Stimulated activated naive CD4-positive, alpha-beta T cell (primary cell): ENCODE measurements at places on chromosomes 2 and 18.

GRCh38 chr2:168371273-168372019 lies 84.6 kb upstream of the CERS6 start:
- no peak for DNase-seq

DNA sequence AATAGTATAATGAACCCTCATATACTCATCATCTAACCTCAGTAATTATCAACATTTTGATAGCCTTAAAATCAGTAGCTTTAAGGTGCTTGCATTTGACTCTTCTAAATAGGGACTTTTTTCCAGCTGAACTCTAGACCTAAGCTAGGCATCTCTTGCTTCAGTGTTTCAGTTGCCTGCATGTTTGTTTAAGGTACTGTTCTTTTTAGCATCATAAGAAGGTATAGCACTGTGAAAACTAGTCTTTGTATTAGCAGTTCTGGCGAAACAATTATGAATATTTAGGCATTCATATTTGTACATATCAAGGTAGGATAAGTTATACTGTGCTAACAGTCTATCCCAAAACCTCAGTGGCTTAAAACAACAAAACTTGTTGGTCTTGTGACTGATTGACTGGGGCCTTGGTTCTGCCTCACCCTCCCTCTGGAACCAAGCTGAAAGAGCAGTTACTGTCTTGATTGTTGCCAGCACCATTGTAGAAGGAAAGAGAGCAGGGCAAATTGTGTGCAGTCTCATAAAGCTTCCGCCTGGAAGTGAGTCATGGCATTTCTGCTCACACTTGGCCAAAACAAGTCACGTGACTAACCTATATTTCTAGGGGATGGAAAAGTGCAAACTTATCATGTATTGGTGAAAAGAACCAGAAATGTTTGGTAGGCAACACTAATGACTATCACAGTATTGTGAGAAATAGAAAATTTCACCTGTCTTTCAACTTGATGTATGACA lies 24.3 kb downstream of the GALNT1 start:
- no peak for DNase-seq

- no peak for DNase-seq
These were observed 916 bp downstream of the CETN1 start for GRCh38 chr18:581096-581495.

DNA sequence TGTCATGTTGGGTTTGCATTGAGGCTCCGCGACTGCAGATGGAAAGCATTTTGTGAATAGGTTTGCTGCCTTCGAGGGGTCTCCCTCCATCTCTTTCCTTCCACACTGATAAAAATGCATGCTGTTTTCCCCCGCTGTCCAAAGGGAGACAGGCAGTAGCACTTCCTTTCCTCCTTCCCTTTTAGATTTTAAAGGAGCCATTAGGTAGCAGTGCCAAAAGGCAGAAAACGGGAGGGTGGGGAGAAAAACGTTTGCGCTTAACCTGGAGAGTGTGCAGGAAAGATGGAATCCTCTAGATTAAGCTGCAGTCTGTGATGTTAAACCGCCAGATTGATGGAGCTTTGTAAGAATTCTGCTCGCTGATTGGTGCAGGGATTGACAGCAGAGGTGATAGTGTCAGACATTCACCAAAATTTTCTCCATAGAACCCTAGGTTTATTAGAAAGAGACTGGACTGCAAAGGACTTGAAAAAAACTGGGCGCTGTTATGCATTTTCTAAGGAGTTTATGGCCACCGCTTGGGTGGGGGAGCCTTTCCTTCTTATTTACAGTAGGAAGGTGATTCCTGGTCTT lies 688 bp downstream of the MAPRE2 start:
- no peak for DNase-seq

DNA sequence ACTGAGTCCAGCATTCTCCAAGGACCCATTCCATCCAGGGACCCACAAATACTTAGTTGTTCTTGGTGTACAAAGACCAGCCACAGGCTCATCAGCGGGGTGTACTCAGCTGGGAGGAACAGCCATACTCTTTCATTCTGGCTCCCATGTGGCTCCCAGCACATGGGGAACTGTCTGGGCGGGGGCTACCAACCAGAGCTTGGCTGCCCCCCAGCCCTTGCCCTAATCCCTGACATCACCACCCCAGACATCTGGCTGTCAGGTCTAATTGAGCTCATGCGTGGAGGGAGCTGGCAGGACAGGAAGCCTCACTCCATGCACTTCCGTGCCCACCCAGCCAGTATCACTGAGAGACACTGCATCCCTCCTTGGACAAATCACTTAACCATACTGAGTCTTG lies 283.6 kb downstream of the DYSF start:
- no peak for DNase-seq

DNA sequence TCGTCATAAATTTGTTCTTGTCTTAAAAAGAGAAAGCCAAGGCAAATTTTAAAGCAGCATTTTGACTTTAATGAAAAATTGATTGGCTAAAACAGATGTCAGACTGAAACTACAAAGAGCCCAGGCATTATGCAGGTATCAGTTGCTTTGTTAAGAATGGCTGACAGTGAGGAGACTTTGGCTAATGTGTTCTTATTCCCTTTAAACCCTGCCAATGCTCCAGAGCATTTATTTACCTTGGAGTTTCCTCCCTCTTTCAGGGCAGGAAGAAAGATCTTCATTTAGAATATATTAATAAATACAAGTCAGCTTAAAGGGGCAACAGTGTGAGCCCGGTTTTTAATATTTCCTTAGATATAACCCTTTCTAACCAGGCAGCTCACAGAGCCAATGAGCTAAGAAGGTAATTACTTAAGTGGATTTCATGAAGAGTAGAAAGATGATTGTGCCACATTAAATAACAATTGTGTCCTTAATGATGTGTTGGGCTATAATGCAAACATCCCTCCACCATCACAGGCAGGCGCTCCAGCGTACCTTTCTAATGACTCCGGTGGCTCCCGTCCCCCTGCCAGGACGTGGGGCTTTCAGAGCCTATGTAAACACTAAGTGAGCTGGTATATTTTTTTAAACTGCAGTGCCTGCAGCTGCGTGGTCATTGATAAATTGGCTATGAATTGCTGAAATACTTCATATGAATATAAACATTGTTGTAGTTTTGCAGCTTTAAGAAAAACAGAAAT lies 349.4 kb upstream of the POU3F3 start:
- no peak for DNase-seq

GRCh38 chr2:238811293-238811692 lies 36.6 kb upstream of the TWIST2 start:
- no peak for DNase-seq

DNA sequence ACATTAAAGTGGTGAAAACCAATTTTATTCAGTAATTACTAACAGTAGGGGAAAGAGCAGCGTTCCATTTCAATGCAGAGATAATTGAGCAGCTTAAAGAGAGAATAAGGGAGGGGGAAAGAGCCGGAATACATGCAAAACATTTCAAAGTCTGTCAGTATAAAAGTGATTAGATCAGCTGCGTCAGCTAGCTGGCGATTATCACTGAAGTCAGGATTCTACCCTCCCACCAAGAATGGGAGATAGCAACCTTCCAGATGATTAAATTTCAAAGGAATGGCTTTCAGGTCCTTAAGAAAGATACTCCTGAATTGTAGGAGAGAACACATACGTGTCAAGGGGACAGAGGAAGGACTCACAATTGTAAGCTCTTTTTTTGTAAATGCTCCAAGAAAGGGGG lies 2.7 kb upstream of the ZC3H6 start:
- DNase-seq, result no peak

DNA sequence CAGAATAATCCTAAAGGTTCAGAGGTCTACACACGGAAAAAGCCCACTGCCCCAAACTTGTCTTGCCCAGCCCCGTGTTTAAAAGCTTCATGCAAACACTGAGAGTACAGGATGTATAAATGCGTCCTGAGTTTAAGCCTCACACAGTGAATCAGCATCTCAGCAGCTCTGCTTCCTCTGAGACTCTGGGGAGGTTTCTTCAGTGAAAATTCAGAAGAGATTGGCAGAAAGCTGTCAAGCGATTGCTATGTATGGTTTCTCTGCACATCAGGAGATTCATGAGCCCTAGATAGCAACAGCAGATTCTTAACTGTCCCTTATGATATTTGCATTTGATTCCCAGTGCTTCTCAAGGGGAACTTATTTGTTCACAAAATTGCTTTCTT lies 27.1 kb downstream of the CRACDL start:
- DNase-seq, result no peak

DNA sequence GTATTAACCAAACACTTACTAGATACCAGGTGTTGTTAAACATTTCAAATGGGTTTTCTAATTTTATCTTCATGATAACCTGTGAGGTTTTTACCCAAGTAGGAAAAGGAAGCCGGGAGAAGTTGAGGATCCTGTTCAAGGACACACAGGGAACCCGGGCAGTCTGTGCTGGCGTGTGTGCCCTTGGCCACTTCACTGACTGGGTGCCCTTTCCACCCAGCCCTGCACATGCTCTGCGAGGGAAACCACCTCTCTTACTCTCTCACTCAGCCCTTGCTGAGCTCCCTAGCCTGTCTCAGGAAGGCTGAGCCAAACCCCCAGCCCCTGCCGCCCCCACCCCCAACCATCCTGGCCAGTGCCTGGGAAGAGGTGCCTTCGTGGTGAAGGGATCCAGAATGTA lies 51.8 kb downstream of the TEX44 start:
- DNase-seq, result no peak

DNA sequence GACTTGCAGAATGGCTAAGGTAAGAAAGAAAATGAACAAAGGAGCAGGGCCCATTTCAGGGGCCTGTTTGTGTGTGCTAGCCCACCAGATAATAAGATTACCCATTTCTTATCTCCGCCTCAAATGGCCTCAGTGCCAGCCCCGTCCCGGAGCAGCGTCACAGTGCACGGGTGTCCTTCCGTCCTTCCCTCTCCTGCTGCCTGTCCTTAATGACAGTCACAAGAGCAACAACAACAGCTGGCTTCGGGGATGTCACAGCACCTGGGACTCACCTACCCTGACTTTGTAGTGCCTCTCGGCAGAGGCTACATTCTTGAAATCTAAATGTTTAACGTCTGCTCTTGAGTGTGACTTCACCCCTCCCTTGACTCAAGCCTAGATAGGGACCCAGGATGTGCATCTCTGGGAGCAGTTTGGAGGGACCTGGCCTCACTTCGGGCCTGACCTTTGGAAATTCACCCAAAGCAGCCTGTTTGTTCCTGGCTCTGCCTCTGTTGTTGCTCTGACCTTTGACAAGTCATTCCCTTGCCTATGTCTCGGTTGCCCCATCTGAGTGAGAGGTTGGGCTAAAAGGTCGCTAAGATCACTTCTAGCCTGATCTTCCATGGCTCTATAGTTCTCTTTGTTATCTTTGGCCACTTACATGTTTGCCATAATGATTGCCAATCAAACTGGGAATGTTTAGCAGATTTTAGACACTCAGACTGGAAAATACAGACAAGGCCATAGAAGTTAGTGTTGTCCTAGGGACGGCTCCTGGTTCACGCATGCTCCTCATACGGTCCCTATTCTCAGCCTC lies 122.5 kb downstream of the KLHL29 start:
- DNase-seq, result no peak
